Omental fat pad (tissue), 4 donors: ENCODE measurements at places on chromosomes 3 and 15.

GRCh38 chr3:185401319-185401955 is 38.5 kb downstream of the MAP3K13 start:
- DNase-seq, result no peak

GRCh38 chr3:69941439-69942176 is 57.9 kb upstream of the SAMMSON start:
- no peak for DNase-seq

DNA sequence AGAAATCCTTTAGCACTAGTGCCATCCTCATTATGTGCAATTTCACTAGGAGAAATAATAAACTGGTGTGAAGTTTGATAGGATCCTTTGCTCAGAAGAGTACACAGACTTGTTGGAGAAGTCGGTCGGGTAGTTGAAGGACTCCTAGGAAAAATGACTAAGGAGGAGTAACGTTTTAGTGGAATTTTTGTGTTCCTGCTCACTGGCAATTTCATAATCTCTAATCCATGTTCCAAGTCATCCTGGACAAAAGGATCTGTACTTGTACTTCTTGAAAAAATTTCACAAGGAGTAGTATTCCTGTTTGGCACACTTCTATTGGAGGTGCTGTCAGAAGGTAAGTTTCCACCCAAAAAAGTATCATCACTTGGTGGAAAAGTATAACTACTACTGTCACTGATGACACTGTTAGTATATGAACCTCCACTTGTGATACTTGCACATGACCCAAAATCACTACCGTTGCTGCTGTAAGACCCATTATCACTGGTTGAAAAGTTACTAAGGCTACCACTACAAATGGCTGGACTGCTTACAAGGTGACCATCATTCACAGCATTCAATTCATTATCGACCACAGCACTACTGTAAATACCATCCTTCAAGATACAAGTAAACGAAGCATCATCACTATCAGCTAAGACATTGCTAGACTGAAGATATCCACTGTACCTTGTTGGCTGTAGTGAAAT is 77.4 kb downstream of the NEDD4 start:
- no peak for DNase-seq

DNA sequence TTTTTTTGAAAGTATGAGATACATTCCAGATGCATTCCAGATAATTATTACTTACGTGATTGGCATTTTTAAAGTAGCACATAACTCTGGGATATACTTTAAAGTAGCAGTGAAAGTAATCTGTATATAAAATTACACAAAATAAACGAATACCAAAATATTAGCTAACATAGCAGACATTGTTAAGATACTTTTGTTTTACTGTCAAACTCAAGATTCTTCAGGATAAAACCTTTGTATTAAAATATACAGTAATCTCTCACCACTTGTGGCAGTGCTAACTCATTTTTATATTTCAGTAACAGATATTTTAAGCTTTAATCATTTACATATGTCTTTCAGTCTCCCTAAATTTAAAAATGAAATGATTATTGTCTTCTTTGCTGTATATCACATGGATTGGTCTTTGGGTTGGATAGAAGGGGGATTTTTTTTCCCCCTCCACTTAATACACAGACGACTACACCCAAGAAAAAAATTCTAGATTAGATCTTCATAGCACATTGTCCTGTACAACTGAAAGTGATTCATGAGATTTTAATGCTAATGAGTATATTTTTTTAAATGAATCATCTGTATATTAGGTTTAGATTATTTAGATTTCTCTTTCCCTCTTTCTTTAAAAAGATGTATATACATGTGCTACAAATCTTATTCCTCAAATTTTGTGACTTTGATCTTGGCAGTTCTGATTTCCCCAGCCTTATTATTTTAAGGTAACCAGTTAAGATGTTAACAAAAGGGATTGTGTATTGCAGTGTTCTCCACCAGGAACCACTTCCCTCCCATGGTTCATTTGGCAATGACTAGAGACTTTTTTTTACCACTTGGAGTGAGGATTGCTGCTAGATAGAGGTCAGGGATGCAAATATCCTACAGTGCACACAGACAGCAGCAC is 24.5 kb upstream of the EBLN2 start:
- DNase-seq, result no peak

GRCh38 chr3:42752441-42752840 is 20.6 kb downstream of the CCDC13 start:
- DNase-seq, result no peak

DNA sequence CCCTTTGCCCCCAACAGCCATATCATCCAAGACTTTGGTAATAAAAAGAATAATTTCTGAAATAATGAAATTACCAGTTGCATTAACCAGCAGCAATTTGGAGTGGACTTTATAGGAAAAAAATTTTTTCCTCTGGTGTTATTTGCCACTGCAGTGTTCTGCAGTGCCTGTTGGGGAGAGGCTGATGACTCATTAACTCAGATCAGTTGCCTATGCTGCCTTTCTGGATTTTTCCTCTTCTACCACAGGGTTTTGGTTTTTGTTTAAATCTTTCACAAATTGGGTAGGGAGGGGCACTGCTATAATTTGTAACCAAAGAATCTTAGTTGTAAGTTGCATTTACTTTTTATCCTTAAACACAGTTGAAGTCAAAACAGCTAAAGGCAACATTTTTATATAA is 22.7 kb downstream of the ATP6V1A start:
- DNase-seq, result no peak

- no peak for DNase-seq
These were observed 1118.4 kb downstream of the TBL1XR1 start for GRCh38 chr3:176078906-176079305.

- DNase-seq, result no peak
These were observed 821 bp upstream of the MAGI1 start for GRCh38 chr3:66039590-66039887.

DNA sequence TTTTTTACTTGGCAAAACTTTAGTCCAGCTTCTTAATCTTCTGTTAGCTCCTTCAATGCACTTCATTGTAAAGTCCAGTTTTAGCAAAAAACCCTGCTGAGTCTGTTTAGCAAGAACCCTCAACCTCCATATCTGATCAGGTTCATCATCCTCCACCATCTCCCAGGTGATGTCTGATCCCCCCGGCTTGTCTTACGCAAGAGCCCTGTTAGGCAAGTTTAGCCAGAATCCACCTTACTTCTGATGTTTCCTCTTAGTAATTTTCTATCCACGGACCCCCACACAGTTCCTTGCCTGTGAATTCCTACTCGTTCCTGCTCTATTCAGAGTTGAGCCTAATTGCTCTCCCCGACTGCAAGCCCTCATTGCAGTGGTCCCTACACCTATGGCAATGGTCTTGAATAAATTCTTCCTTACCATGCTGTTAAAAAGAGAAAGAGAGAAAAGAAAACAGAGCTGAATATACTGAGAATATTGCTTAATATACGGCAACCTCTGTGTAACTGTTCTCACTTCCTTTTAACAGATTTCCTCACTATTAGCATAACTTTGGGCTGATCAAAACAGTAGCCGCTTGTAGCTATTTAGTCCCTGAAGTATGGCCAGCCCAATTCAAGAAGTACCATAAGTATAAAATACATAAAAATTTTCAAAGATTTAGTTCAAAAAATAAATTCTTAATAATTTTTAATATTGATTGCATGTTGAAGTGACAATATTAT is 78.7 kb upstream of the MME start:
- DNase-seq, result no peak

DNA sequence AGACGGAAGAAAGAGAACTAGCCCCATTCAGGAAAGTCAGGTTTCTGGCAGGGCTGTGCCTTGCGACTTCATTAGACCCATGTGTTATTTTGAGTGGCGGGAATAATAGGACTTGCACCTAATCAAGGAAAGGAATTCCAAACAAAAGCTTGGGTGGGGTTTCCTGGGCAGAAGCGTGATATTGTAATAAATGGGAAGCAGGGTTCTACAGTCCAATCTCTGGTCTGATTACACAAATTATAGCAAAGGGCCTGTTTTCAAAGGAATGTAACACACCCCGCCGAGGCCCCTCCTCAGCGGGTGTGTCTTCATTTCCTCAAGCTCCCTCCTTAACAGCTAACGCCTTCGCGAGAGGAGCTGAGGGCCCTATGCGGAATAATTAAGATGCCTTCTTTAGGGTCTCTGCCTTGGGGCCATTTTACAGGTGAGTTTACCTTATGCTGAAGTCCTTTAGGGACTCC is 396.0 kb upstream of the C2CD4B start:
- DNase-seq, result no peak

- no peak for DNase-seq
These were observed 167.3 kb downstream of the SQOR start for GRCh38 chr15:45802140-45802539.

GRCh38 chr15:87609474-87609873 is 647.1 kb downstream of the NTRK3 start:
- DNase-seq, result no peak

GRCh38 chr15:78103406-78104118 is 11.2 kb downstream of the SH2D7 start:
- DNase-seq, result no peak

DNA sequence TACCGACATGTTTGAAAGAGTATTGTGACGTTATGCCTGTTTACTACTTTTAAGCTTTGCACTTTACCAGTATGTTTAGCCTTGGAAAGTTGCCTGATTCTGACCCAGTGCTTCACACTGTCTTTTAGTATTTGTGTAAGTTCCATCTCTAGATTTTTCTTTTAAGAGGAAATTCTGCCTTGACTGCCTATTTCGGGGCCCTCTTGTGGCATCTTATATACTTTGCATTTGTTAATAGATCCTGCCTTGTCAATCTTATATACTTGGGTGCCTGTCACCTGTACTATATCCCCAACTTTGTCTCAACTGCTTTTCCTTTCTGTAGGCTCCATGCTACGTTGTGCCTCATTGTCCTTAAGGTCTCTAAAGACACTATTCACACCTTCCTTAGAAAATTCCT is 244.6 kb downstream of the STXBP5L start:
- DNase-seq, result no peak

DNA sequence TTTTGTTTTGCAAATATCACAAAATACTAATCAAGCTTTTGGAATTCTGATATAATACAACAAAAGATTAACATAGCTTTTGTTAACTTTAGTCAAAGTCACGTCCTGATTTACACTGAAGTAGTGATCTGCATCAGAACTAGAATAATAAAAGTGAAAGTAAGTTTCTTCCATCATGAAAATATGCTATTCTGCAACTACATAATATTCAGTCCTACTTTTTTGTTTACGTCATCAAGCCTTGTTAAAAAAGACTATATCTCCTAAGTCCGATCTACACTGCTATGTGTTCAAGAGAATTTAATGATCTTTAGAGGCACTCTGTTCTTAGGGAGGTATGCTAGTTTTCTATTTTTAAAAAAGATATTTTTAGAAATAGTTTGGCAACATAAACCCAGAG is 330.1 kb downstream of the ARPP21 start:
- no peak for DNase-seq
